ENCODE measurements at places on chromosomes 6 and 20.

DNA sequence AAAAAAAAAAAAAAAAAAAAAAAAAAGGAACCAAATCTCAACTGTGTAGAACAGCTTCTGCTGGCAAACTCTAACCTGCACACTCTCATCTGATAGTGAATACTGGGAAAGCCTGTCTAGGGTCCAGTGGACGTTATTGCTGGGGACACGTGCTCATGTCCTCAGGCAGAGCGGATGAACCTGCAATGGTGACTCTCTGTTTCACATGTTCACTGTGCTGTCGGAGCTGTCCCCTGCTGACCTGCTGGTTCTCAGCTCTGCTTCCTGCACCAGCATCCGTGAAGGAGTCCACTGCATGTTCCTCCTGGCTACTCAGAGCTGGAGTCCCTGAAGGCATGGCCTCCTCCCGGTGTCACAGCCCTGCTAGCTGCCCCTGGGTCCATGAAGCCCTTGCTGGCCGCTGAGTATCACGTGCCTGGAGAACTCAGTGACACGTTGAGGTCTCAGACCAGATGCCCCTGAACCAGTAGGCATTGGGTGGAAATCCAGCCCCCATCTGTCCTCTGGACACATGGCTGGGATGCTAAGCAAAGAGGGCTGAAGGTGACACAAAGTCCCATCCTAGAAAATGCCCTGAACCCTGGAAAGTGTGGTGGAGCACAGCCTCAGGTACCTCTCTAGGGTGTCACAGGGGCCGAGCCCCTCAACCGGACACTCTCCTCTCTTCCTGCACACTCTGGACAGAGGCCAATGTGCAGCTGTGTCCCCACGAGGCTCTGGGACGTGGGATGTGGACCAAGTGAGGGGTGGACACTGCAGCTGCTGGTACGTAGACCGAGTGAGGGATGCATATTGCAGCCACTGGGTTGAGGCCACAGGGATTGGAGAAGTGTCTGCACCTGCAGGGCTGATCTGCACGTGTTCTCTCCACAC lies 54.9 kb upstream of the FRMD1 start:
- DNase-seq, result no peak

DNA sequence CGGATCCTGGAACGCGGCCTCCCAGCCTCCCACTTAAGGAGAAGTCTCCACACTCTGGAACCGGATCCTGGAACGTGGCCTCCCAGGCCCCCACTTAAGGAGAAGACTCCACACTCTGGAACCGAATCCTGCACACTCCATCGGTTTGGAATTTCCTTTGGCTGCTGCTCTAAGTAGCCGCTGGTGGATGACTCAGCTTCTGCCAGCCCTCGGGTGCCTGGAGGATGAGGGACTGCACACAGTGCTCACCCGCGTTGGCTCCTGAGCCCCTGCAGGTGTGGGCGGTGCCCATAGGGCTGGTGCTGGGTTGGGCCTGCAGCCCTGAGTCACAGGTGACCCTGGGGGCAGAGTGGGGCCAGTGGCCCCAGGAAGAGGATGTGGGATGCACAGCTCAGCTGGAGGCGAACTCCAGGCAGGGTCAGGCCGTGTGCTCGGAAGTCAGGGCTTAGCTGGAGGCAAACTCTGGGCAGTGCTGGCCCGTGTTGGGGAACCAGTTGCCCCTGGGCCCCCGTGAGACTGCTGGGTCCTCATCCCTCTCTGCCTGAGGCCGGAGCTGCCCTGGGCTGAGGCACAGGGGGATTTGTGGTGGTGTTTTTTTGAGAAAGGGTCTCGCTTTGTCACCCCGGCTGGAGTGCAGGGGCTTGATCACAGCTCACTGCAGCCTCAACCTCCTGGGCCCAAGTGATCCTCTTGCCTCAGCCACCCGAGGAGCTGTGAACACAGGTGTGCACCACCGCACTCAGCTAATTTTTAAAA lies 13.9 kb upstream of the TNFRSF6B start:
- peak; percentile 87 for DNase-seq

GRCh38 chr6:143215771-143216170 lies 155.1 kb downstream of the AIG1 start:
- DNase-seq, result no peak

- no peak for DNase-seq
Observed at GRCh38 chr20:10958279-10958678, 284.5 kb upstream of the JAG1 start.

GRCh38 chr6:15110726-15111354 lies 135.0 kb upstream of the JARID2 start:
- no peak for DNase-seq

GRCh38 chr20:49562311-49563014 lies 5.5 kb downstream of the PTGIS start:
- DNase-seq, result no peak

- DNase-seq, result no peak
Observed at GRCh38 chr6:32129297-32130088, 595 bp downstream of the FKBPL start.

DNA sequence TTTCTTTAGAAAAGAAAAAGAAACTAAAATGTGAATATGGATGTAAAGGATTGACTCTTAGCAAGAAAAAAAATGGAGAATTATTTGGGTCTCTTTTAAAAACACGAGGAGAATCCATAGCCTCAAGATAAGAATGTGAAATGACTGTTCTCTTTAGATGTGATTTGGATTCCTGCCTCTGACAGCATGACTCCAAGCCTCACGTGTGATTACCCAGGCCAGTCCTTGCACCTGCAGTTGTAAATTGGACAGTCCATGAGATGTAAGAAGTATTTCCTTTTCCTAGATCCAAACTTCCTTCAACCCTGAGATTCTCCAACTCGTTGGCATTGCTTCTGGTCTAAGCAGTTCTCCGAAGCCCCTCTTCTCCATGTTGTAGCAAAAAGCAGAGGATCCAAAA lies 31.9 kb downstream of the SLC2A12 start:
- no peak for DNase-seq

DNA sequence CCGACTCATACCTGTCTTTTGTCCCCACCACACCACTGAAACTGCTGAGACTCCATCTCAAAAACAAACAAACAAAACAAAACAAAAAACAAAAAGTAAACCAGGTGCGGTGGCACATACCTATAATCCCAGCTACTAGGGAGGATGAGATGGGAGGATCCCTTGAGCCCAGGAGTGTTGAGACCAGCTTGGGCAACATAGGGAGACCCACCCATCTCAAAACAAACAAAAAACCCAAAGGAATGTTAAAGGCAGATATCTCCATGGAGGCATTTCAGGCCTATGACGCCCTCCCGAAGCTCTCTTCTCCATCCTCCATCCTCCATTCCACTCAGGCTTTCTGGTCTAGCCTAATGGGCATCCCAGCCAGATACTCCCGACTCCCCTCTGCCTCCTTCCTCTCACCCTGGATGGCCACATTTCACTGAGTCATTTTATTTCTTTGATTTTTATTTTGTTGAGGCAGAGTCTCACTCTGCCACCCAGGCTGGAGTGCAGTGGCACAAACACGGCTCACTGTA lies 3.2 kb upstream of the SLC4A11 start:
- no peak for DNase-seq

- no peak for DNase-seq
Observed at GRCh38 chr20:8438748-8439147, 306.7 kb downstream of the PLCB1 start.

GRCh38 chr6:41189967-41190366 lies 11.0 kb downstream of the TREML2 start:
- no peak for DNase-seq

GRCh38 chr6:131205481-131206244 lies 70.4 kb downstream of the AKAP7 start:
- DNase-seq, result no peak

DNA sequence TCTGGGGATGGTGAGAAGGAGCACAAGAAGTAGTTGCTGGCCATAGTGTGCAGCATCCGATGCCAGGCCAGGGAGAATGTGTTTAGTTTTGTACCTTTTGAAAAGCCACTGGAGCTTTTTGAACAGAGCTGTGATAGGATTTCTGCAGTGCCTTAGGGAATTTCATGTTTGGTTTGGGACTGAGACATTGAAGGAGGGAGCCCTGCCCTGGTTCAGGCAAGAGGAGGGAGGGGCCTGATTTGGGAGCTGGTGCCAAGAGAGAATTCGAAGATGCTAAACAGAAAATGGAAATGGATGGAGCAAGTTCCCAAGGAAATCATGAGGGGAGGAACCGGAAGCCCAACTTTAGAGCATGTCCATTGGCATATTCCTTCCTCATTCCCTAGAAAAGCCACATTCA lies 80.7 kb downstream of the KIZ start:
- no peak for DNase-seq

DNA sequence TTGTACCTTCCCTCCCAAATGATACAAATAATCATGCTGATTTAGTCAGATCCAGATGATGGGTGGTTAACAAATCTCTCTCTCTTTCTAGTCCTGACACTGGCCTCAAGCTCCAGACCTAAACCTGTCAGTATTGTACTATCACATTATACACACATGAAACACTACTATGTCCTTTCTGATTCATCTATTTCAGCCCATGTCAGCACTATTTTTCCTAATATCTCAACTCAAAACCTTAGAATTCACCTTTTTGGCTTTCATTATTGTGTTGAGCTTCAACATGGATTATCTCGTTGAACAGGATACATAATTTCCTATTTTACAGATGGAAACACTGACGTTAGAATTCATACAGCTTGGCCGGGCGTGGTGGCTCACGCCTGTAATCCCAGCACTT lies 3.5 kb downstream of the PIGU start:
- no peak for DNase-seq

- no peak for DNase-seq
Observed at GRCh38 chr6:41257369-41258195, 28.9 kb downstream of the TREM1 start.

DNA sequence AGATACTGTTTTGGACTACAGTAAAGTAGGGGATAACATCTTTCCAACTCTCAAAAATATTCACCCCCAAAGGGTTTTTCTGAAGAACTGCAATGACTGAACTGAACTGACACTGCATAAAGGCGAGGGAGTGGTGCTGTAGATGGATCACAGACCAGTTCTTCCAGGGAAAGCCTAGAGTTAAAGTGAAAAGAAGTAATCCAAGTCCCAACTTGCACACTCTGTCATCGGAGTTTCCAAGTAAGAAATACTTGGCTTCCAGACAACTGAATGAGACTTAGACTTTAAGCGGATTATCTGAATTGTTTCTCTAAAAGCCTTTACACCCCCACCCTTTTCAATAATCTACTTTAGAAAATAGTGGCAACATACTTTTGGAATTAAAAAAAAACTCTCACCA lies 134.1 kb upstream of the PREP start:
- DNase-seq, result peak; percentile 83

DNA sequence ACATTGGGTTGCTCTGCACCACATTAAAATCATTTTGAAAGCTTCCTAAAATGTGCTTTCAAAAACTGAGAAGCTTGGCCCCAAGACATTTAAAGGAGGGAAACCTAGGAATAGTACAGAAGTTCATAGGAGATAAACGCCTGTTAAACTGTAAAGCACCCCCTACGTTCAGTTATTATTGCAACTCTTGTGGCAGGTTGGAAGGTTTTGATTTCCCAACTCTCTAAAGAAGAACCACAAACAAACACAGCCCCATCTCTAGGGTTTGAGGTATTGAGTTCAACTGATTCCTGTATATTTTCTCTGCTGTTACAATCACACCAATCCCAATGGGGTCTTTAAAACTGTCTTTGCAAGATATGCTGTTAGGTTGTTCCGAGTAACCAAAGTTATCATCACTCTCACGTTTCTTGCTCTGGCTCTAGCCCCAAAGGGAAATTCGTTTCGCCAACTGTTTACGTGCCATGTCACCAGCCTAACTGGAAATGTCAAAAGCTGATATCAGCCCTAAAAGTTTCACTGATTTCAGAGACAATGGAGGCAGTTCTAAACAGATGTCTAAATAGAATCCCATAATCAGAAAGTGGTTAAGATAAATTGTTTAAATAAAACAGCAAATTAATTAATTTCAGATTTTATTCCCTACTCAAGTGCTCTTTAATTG lies 12.1 kb downstream of the TFAP2A start:
- DNase-seq, result no peak

DNA sequence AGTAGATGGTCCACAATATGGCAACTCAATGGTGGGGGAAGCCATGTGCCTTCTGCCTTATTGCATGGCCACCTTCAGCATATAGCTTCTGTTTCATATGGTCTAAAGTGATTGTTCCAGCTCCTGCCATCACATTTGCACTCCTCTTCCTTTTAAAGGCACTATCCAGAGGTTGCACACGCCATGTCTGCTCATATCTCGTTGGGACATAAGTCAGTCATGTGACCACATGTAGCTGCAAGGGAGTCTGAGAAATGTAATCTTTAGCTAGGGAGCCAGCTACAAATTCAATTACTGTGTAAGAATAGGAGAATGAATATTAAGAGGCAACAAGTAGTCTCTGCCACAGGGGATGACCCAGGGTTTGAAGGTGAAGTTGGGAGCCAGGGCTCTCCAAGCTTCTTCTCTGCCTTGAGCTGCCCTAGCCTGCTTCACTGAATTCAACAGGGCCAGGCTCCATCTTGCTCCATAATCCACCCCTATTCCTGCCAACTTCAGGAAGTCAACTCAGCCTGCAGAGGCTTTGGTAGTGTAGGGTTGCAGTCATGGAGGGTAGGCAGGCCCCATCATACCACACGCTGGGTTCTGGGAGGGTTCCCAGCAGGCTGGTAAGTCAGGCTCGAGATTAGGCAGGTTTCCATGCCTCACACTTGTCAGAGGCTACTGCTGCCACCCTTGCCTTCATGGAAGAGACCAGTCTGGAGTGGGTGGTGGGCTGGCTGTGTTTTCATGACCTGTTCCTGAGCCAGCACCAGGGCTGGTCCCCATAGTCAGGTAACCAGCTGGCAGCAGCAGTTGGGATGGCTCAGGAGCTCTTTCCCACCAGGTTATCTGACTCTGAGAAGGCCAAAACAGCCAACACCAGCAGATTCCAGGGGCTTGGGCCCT lies 56.7 kb upstream of the SAYSD1 start:
- DNase-seq, result no peak

DNA sequence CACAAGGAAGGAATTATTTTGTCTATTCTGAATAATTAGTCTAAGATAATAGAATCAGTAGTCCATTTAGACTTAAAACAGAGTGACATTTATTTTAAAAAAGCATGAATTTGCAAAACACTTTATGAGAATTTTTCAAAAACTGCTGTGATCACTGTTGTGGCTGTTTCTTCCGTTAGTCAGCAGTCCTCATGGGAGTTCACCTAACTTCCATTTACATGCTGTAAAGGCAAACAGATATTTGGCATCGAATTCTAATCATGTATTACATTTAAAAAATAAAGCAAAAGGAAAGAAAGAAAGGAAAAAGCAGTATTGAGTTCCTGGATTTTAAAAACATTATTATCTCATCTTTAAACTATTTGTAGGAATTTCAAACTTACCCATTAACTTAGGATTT lies 111.8 kb downstream of the MTHFD1L start:
- DNase-seq, result no peak
